ENCODE measurements at places on chromosomes 13 and 19.

- no peaks in the 10 kb centered on the region for H3K27me3 ChIP-seq
- peak; percentile 80 for DNase-seq
- H3K4me1 ChIP-seq: peaks cover 37% of the 10 kb centered on the region
- H3K36me3 ChIP-seq: peaks cover 10% of the 10 kb centered on the region
- H3K4me3 ChIP-seq: peak within 1 kb of the TSS; percentile 86
Measured at GRCh38 chr19:16143399-16144215, at the start of gene HSH2D. Gene HSH2D (plus strand): TSS chr19:16143685. CDS start chr19:16148751, 5,066 bp downstream.

DNA sequence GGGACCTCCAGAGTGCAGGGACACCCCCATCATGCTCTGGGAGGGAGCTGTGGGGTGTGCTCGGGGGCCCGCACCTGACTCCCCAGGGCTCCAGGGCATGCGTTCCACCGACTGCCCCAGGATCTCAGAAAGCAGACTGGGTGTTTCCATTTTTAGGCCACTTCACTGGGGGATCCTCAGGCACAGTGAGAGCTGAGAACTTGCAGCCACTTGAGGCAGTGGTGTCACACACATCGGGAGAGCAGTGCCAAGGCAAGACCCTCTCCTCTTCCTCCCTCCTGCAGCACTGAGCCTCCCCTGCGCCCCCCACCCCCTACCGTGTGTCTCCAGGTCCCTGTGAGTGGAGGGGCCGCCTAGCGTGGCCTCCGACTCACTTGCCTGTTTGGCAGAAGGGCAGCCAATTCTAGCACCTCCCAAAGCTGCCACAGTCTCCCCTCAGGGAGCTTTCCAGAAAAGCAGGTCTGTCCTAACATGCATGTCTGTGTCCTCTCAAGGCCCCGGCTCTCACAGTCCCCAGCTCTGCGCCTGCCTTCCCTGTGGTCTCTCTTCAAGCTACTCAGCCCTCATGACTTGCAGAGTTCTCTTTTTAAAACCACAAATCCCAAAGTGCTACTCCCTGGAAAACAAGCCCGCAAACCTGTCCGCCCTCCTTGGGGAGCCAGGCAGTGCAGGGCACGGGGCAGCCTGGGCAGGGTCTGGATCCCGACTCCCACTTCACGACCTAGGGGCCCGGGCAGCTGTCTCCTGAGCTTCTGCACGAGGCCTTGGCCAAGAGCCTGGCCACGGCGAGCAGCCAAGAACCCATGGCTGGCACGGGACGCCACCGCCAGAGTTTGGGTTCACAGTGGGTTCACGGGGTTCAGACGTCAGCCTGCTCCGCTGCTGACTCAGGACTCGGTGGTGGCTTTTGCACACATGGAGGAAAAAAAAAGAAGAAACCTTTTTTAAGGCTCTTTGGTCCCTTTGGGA is 94.1 kb downstream of the STK24 start:
- H3K36me3 ChIP-seq: peaks cover 70% of the 10 kb centered on the region
- H3K4me3 ChIP-seq: no peak overlapping the region
- no peak for DNase-seq
- peaks cover 94% of the 10 kb centered on the region for H3K4me1 ChIP-seq
- H3K27ac ChIP-seq: peak overlapping the region; percentile 88

GRCh38 chr19:37470216-37470615 is 1.1 kb downstream of the ZNF570 start:
- peaks cover 33% of the 10 kb centered on the region for H3K4me1 ChIP-seq
- peaks cover 44% of the 10 kb centered on the region for H3K36me3 ChIP-seq
- no peak for DNase-seq
- H3K27me3 ChIP-seq: no peaks in the 10 kb centered on the region
- peak overlapping the region; percentile 97 for H3K4me3 ChIP-seq

DNA sequence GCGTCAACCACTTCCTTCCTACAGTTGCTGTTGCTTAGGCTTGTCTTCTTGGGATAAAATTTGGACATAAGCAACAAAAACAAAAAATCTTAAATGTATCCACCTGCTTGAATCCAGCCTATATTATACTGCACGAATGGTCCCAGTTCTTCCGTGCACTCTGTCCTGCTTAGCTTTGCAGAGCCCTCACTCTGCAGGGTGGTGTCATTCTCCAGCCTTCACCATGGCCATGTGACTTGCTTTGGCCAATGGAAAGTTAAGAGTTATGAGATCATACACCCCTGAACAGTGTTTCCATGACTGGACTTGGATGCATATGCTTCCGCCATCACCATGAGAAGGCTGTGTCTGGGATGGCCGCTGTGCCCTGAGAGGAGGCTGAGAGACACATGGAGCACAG is 27.4 kb upstream of the SACS start:
- H3K27me3 ChIP-seq: peaks cover 4% of the 10 kb centered on the region
- DNase-seq: no peak
- H3K4me3 ChIP-seq: no peak overlapping the region

DNA sequence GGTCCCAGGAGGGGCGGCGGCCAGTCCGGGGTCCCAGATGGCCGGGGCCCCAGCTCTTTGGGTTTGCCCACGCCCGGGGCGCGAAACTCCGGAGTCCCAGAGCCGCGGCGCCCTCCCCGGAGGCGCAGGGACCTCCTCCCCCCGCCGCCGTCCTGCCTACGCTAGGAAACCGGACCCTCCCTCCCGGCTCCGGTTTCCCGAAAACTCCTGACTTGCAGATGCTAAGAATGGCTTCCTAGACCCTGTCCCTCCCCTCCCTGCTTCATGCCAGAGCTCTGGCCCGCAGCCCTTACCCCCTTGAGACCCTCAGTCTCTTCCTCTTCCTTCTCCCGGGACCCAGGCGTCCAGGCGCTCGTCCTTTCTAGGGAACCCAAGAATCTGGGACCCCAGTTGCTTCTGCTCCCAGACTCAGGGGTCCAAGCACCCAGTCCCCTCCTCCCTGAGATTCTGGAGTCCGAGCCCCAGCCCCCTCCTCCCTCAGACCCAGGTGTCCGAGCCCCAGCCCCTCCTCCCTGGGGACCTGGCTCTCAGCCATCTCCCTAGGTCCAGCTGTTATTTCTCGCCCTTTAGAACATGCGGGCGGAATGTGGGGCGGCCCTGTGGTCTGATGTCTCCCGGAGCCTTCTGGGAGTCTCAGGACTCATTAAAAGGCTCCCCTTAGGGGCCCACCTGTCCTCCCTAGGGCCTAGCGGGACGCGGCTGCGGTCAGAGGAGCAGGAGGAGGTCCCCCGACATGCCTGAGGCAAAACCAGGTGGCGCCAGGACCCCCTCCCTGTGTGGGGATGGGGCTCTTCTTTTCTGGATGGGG is at the start of gene MYBPC2:
Gene MYBPC2, plus strand, starts transcription at position 672 of the 808 bp plus-strand sequence. Its CDS starts 62 bp downstream, at position 734.
- H3K36me3 ChIP-seq: no peaks in the 10 kb centered on the region
- peaks cover 13% of the 10 kb centered on the region for H3K4me1 ChIP-seq
- H3K4me3 ChIP-seq: peak within 1 kb of the TSS; percentile 81
- H3K27me3 ChIP-seq: peaks cover 50% of the 10 kb centered on the region
- H3K27ac ChIP-seq: peak within 1 kb of the TSS; percentile 91

DNA sequence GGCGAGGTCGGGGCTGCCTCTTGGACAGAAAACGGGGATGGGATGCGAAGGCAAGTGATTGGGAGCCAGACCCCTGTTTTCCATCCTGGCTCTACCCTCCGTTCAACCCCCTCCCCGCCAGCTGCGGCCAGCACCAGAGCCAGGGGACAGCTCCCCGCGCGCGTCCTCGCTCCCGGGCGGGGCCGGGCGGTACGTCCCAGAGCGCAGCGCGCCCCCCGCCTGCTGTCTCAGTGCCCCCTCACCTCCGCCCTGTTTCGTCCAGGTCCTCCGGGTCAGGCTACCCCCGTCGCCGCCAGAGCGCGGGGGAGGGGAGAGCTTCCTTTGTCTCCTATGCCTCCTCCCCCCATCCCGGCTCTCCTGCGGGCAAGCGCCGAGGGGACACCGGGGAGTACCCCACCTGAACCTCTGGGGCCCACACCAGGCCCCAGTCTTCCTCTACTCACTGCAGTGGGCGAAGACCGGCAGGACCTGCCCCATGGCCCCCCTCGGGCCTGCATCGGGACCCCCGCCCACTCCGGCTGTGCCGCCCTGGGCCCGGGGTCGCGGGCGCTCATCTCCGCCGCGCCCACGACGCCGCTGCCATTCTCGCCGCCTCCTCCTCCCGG is 396 bp downstream of the RTN2 start:
- H3K4me3 ChIP-seq: peak overlapping the region; percentile 69
- peak; percentile 70 for DNase-seq
- peaks cover 41% of the 10 kb centered on the region for H3K27me3 ChIP-seq
- H3K36me3 ChIP-seq: no peaks in the 10 kb centered on the region

GRCh38 chr19:11401808-11402543 is 17.1 kb downstream of the RGL3 start:
- H3K27ac ChIP-seq: no peak overlapping the region
- H3K4me1 ChIP-seq: no peaks in the 10 kb centered on the region
- H3K36me3 ChIP-seq: no peaks in the 10 kb centered on the region

- peak overlapping the region; percentile 90 for H3K4me3 ChIP-seq
- H3K27ac ChIP-seq: peak overlapping the region; percentile 99
- H3K4me1 ChIP-seq: peaks cover 81% of the 10 kb centered on the region
- DNase-seq: peak; percentile 79
Measured at GRCh38 chr19:48249502-48250014, 6.2 kb downstream of the CARD8 start.

DNA sequence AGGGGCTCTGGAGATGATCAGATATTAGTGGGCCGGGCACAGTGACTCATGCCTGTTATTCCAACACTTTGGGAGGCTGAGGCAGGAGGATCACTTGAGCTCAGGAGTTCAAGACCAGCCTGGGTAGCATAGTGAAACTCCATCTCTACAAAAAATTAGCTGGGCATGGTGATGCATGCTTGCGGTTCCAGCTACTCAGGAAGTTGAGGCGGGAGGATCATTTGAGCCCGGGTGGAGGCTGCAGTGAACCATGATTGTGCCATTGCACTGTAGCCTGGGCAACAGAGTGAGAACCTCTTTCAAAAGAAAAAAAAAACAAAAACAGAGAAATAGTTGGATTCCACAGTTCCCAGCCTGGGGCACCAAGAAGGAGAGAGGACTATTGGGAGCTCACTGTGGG is 17.9 kb upstream of the SHFL start:
- H3K36me3 ChIP-seq: no peaks in the 10 kb centered on the region
- H3K27me3 ChIP-seq: peaks cover under 1% of the 10 kb centered on the region
- no peak overlapping the region for H3K27ac ChIP-seq

- H3K27ac ChIP-seq: no peak overlapping the region
- H3K27me3 ChIP-seq: peaks cover 49% of the 10 kb centered on the region
- no peaks in the 10 kb centered on the region for H3K36me3 ChIP-seq
Measured at GRCh38 chr13:46382224-46382623, 4.8 kb downstream of the RUBCNL start.

DNA sequence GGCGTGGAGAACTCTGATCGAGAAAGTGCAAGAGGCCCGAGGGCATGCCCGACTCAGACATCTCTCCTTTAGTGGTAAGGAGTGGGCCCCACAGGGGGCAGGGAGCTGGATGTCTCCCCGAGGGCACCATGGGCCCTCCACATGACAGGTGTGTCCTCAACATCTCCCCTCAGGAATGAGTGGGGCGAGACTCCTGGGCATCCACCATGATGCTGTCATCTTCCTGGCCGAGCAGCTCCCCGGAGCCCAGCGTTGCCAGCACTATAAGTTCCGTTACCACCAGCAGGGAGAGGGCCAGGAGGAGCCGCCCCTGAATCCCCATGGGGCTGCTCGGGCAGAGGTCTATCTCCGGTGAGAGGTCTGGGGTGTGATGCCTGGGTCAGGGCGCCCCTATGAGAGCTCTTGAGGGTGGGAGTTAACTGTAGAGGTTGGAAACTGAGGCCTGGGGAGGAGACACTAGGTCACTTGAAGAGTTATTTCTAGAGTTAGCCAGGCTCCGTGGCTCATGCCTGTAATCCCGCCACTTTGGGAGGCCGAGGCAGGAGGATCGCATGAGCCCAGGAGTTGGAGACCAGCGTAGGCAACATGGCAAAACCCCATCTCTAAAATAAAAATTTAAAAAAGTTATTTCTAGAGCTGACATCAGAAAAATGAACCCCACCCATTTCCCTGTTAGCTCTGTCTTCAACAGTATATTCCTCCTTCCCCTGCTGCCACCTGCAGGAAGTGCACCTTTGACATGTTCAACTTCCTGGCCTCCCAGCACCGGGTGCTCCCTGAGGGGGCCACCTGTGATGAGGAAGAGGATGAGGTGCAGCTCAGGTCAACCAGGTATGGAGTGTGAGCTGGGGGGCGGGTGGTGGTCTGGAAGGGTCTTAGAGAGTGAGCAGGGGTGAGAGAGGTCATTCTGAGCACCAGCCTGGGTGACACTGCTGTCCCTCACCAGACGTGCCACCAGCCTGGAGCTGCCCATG is 5.1 kb downstream of the IGFLR1 start:
- peak overlapping the region; percentile 88 for H3K27ac ChIP-seq
- DNase-seq: no peak
- no peaks in the 10 kb centered on the region for H3K27me3 ChIP-seq
- peaks cover 89% of the 10 kb centered on the region for H3K36me3 ChIP-seq
- no peak overlapping the region for H3K4me3 ChIP-seq

GRCh38 chr19:21789466-21790085 is 22.2 kb upstream of the ZNF100 start:
- DNase-seq: no peak
- H3K27me3 ChIP-seq: no peaks in the 10 kb centered on the region
- H3K27ac ChIP-seq: no peak overlapping the region
- no peak overlapping the region for H3K4me3 ChIP-seq

DNA sequence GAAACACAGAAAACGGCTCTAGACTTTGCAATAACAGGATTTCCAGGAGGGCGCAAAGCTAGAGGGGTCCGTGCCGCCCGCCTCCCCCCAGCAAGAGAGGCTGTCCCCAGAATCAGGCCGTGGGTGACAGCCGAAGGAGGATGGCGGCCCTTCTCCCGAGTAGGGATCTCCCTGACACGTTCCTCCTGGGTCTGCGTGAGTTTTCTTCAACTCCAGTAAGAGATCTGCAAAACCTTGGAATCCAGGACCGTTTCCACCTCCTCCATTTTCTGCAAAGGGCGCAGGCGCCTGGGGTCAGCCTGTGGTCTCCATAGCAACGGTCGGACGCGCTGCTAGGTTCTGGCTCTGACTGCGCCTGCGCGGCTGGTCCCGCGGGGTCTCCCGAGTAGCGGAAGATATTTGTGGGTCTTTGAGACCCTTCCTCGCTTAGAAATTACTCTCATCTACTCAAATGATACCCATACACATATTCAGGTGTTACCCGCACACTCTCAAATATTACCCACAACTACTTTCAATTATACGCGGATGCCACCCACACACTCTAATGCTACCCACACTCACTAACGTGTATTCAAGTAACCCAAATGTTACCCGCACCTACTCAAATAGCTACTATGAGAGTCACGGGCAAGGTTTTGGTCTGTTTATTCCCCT is 2.1 kb downstream of the PNMA8C start:
- peaks cover 91% of the 10 kb centered on the region for H3K27me3 ChIP-seq
- DNase-seq: peak; percentile 66
- no peaks in the 10 kb centered on the region for H3K36me3 ChIP-seq
- H3K4me3 ChIP-seq: peak overlapping the region; percentile 68

- no peak overlapping the region for H3K27ac ChIP-seq
- peaks cover 3% of the 10 kb centered on the region for H3K4me1 ChIP-seq
- peaks cover 63% of the 10 kb centered on the region for H3K36me3 ChIP-seq
- H3K4me3 ChIP-seq: no peak overlapping the region
- no peak for DNase-seq
Measured at GRCh38 chr13:113466383-113466782, 13.1 kb upstream of the ADPRHL1 start.

DNA sequence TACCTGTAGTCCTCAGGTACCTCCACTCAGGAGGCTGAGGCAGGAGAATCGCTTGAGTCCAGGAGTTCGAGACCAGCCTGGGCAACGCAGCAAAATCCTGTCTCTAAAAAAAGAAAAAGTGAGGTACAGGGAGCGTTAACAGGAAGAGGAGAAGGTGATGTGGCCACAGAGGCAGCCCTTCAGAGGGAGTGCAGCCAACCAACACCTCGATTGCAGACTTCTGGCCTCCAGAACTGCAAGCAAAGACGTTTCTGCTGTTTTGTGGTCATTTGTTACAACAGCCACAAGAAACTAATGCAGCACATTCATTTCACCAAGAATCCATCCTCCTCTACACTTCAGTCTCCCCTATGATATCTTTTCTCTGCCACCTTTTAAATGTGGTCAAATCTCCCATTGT is 145.2 kb downstream of the USP12 start:
- peaks cover 9% of the 10 kb centered on the region for H3K4me1 ChIP-seq
- H3K27ac ChIP-seq: no peak overlapping the region
- no peaks in the 10 kb centered on the region for H3K36me3 ChIP-seq

Measured in activated T-cell treated with anti-CD3 and anti-CD28 coated beads, Interleukin-2, amount 50 U/mL, for 24 hours (primary cell).